ENCODE measurements at places on chromosomes 16 and 17.
A peak's percentile ranks its signal among the peaks of the same experiment; 100 is the strongest.

DNA sequence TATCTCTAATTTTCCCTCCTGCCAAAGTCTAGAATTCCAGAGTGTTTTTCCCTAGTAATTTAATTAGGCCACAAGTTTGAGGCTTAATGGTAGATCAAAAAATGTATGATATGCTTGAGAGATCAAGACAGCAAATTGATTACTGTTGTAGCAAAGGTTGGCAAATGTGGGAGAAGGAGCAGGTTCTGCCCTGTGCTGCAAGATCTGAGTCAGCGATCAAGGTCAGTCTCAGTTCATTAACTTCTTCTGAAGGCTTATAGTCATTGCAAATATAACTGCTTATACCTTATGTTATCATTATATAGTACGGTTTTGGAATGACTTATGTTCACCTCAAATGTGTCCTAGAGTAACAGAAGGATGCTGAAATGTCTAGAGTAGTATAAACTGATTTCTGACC lies 231.1 kb upstream of the TBX2 start:
- no peak for DNase-seq

DNA sequence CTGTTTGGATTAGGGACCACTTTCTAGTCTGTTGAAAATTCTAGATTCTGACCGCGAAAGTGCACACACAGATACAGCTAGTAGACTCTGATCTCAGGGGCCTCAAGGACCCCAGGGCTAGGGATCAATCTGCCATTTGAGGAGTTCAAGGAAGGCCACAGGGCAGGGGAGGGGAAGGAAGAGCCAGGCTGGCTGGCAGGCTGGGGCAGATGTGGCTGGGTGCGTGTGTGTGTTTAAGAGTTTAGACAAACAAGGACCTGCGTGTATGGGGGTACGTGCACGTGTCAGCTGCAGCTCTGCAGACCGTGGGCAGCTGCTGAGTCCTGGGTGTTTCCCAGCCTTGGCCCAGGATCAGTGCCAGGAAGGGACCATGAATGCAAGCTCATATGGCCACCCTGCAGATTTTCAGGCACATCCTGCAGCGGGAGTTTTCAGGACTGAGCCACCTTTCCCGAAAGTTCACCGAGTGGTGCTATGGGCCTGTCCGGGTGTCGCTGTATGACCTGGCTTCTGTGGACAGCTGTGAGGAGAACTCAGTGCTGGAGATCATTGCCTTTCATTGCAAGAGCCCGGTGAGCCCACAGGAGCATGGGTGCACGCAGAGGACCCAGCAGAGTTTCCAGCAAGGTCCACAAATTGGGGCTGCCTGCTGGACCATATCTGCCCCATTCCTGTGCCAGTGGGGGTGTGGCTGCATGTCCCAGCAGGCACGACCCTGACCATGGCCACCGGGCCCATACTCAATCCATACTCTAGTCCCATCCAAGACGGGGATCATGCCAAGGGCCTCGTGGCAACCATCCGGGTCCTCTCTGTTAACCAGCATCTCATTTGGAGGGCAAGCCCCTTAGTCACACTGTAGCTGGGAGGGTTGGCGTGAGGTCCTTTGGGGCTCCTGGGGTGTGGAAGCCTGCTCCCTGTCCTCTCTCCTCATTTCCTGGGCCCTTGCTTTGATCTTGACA lies 10.6 kb downstream of the TRPV2 start:
- DNase-seq, result no peak

GRCh38 chr16:68866933-68867332 lies 23.6 kb downstream of the TANGO6 start:
- DNase-seq, result no peak

GRCh38 chr16:674214-674881 lies 1.1 kb upstream of the RHBDL1 start:
- DNase-seq, result no peak

DNA sequence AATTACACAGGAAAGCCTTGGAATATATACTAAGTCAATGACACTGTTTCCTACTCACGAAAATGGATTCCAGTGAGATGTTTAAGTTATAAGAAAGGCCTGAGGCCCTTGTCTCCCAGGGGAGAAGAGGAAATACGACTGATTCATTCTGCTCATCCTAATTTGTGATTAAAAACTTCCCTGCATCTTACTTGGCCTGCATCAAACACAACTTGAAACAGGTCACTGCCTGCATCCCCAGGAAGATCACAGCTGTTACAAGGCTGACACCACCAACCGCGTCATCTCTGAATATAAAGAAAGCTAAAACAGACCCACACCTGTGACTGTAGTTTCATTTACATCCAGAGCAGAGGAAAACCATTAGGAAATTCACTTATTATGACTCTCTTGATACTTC lies 121.9 kb downstream of the DNAH3 start:
- DNase-seq, result no peak

DNA sequence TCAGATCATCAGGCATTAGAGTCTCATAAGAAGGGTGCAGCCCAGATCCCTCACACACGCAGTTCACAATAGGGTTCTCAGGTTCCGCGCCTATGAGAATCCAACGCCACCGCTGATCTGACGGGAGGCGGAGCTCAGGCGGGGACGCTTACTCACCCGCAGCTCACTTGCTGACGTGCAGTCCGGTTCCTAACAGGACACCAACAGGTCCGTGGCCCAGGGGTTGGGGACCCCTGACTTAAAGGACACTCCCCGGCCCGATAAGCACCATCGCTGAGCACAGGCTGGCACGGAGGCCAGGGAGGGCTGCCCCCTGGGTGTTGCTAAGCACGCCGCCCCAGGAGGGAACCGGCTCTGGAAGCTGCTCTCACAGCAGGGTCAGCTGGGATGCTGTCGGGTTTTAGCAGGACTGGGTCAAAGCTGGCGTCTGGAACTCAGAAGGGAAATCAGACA lies 30.1 kb upstream of the BAHCC1 start:
- DNase-seq, result no peak

- DNase-seq, result no peak
Observed at GRCh38 chr16:86768228-86768791, 190.0 kb downstream of the FOXL1 start.

- DNase-seq, result no peak
Observed at GRCh38 chr17:79413611-79414010, 197.2 kb downstream of the RBFOX3 start.

DNA sequence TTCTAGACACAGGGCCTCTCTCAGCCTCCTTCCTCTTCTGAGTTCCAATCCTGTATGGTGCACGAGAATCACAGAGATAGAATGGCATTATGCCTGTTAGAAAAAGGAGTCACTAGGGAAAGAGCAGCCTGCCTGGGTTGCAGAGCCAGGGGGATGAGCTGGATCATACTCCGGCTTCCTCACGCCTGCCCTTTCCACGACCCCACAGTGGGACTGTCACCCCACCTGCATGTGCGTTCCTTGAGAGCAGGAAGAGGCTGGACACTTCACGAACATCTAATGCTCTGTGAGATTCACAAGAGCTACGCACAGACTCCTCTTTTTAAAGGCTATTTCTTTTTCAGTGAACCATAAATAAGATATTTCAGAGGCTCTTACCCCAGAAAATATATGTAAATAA lies 54.8 kb downstream of the N4BP1 start:
- no peak for DNase-seq

- DNase-seq, result no peak
Observed at GRCh38 chr17:7615265-7615747, 609 bp upstream of the FXR2 start.

DNA sequence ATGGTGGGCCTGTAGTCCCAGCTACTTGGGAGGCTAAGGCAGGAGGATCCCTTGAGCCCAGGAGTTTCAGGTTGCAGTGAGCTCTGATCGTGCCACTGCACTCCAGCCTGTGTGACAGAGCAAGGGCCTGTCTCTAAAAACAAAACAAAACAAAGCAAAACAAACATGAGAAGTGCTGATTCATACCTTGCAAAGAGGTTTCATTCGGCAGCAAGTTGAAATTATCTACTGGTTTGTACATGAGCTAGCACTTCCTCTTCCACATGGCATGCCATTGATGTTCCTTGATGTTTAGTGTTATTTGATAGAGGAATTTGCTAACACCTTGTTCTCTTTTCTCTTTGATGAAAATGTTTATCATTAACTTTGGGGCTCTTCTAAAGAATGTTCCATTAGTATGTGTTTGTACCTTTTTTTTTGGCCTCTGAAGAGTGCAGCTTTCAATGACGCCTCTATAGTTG lies 50.6 kb downstream of the SPECC1 start:
- DNase-seq, result no peak

DNA sequence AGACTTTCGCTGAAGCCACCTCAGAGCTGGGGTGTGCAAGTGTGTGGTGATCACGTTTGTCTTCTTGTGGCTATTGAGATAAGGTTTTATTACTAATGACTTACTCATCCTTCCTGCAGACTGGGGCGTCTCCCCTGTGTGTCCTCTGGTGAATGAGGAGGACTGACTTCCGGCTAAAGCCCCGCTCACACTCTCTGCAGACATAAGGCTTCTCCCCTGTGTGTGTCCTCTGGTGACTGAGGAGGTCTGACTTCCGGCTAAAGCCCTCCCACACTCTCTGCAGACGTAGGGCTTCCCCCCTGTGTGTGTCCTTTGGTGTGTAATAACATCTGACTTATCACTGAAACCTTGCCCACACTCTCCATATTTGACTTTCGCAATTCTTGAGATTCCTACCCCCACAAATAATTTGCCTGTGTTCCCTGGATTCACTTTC lies 19.4 kb downstream of the PRDM7 start:
- peak; percentile 51 for DNase-seq

DNA sequence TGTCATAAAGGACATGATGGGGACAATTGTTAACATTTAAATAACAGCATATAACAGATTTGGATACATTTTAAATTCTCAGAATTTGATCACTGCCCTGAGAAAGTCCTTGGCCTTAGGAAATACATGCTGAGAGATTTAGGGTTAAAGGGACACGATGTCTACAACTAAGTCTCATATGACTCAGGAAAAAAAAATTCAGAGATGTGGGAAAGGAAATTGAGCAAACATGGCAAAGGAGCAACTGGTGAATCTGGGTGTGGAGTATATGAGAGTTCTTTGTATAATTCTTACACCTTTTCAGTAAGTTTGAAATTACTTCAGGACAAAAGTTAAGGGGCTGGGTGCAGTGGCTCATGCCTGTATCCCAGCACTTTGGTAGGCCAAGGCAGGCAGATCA lies 18.2 kb downstream of the MPP3 start:
- peak; percentile 85 for DNase-seq

GRCh38 chr17:1907216-1907631 lies 77.4 kb downstream of the RPA1 start:
- no peak for DNase-seq

DNA sequence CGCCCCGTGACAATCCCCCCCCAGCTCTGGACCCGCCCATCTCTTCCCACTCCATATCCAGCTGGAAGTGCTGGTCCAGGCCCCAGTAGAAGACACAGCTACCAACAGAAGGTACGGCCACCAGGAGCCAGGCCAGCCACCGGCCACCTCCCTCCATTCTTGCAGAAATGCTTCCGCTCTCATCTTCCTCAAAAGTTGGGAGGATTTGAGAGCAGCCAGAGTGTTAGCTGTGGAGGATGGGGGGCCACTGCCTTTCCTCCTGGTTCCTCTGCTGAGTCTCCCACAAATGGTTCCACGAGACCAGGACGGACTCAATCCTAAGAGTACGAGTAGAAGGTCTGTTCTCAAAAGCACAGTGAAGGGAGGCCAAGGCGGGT lies 78.3 kb downstream of the GAS7 start:
- no peak for DNase-seq

- DNase-seq, result no peak
Observed at GRCh38 chr17:50206604-50207293, 5.3 kb upstream of the COL1A1 start.

DNA sequence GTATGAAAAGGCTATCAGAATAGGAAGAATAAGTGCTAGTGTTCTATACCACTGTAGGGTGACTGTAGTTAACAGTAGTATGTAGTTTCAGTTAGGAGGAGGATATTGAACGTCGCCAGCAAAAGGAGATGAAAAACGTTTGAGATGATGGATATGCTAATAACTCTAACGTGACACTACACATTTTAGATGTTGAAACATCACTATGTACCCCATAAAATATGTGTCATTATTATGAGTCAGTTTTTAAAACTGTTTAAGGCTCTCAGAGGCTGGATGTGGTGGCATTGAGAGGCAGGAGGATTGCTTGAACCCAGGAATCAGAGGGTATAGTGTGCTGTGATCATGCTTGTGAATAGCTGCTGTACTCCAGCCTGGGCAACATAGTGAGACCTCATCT lies 31.8 kb downstream of the UBN1 start:
- no peak for DNase-seq

- no peak for DNase-seq
Observed at GRCh38 chr17:69978056-69978646, 96.9 kb upstream of the KCNJ16 start.

DNA sequence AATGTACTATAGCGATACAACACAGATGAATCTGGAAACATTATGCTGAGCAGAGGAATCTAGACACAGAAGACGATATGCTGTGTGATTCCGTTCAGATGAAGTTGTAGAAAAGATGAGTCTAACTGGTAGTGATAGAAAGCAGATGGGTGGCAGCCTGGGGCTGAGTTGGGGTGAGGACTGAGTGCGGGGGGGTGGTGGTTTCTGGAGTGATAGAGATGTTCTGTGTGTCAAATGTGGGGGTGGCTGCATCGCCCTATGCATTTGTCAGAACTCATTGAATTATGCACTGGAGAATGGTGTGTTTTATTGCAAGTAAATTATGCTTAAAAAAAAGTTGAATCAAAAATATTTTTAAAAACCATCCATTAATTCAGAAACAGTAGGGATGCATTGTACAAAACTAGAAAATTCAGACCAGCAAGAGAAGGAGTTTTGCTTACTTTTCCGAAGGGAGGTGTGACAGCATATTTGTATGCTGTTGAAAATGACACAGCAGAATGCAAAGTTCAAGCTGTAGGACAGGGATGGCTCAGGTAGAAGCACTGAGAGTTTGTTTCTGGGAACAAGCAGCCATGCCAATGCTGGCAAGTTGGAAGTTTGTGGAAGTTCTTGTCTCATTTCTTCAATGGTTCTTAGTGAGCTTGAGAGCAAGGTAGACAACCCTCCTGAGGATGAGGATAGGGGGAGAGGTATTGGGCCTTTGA lies 13.0 kb upstream of the DRG2 start:
- no peak for DNase-seq

- peak; percentile 62 for DNase-seq
Observed at GRCh38 chr16:55471448-55472097, 7.4 kb upstream of the MMP2 start.

DNA sequence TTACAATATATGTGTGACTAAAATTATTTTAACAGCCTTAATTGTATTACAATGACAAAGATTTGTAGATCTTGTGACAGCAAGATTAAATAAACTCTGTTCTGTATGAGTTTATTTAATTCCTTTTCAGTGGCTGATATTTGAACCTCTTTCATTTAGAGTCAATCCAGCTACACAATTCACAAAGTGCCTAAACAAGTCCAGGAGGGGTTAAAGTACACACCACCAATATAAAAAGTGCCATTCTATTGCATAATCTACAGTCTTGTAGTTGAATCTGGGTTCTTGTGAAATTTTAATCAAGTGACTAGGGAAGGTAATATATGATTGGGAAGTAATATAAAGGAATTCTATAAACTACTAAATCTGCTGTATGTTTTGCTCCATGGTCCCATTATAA lies 3.9 kb upstream of the NFAT5 start:
- DNase-seq, result no peak

DNA sequence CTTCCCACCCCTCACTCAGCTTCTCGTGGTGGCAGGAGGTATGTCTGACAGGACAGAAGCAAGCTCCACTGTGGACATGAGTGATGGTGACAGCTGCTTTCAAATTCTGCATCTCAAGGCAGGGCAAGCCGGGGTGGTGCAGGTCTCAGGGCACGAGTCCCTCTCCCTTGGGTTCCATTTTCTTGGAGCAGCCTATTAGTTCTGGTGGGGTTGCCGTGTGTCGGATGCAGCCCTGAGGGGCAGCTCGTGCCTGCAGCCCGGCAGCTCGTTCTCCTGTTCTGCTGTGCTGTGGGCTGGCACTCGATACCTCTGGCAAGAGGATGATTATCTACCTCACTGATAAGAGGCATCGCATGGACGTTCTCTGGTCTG lies 16.5 kb upstream of the CLEC18C start:
- DNase-seq, result no peak

Data from hepatic stellate cell (primary cell).